ENCODE measurements at places on chromosomes 4 and X.

DNA sequence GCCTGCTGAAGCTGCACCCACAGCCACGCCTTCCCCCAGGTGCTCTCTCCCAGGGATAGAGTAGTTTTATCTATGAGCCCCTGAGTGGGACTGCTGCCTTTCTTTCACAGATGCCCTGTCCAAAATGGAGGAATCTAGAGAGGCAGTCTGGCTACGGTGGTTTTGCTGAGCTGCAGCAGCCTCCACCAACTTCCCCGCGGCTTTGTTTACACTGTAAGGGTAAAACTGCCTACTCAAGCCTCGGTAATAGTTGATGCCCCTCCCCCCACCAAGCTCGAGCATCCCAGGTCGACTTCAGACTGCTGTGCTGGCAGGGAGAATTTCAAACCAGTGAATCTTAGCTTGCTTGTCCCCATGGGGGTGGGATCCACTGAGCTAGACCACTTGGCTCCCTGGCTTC, 84.5 kb downstream of the PRKG2 start:
- DNase-seq: no peak

GRCh38 chr4:1711571-1712215, 426 bp downstream of the SLBP start:
- peak; percentile 54 for DNase-seq

DNA sequence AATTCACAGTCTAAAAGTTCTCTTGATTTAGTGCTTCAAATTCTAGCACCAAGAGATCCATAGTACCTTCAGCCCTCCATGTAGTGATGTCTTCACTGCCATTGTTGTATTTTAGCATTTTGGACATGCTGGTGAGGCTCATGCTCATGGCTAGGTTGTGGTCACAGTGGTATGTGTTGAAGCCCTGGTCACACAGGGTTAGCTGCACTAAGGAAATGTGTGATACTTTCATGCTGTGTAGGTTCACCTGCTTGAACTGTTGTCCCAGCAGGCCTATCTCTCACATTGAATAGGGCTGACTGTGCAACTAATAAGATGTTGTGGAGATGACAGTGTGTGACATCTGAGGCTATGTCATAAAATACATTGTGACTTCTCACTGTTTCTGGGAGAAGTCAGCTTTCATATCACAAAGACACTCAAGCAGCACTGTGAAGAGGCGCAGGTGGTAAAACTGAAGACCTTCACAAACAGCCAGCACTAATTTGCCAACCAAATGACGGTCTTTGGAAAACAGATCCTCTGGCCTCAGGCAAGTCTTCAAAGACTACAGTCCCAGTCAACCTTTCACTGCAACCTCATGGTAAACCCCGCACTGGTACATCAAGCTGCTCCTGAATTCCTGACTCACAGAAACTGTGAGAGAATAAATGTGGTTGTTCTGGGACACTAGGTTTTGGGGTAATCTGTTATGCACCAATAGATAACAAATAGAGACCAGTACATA, 17.4 kb upstream of the ADH4 start:
- DNase-seq: no peak

GRCh38 chr4:94758700-94759399, 1.1 kb downstream of the BMPR1B start:
- DNase-seq: no peak

DNA sequence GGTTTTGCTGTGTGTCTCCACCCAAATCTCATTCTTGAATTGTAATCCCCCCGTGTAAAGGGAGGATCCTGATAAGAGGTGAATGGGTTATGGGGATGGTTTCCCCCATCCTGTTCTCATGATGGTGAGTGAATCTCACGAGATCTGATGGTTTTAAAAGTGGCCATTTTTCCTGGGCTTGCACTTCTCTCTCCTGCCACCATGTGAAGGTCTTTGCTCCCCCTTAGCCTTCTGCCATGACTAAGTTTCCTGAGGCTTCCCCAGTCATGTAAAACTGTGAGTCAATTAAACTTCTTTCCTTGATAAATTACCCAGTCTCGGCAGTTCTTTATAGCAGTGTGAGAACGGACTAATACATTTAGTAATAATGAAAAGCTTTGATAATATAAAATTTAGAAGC, 46.9 kb downstream of the ANTXR2 start:
- DNase-seq: no peak

- peak; percentile 76 for DNase-seq
Measured at GRCh38 chrX:118603981-118604380, 108.4 kb downstream of the DOCK11 start.

DNA sequence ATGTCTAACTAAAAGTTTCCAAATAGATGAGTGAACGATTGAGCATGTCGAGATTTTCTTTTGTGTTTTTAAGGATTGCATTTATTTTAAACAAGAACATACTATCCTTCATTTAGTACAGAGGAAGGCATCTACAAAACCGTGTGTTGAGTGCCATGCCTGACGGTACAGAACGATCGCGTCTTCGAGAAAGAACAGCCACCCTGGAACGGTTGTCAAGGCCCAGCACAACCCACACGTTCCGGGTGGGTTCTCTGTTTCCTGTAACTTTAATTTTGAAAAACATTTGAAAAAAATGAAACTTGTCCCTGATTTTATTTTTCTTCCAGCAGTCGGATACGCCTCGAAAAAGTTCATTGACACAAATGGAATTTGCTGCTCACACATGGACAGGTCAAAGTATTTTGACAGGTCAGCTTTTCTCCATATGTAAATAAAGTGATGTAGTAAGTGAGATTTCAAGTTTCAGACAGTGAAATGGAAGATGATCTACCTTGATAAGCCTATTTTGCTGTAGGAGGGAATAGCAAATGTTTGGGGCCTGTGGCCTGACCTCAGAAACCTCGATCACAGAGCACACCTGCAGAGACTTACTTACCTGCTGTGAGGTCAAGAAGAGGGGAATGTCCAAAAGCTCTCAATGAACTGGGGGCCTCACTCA, 24.4 kb upstream of the CYP4V2 start:
- no peak for DNase-seq

GRCh38 chr4:141786946-141787345, 150.6 kb downstream of the IL15 start:
- no peak for DNase-seq

- no peak for DNase-seq
Measured at GRCh38 chrX:52553995-52554642, 37.3 kb upstream of the XAGE1B start.

DNA sequence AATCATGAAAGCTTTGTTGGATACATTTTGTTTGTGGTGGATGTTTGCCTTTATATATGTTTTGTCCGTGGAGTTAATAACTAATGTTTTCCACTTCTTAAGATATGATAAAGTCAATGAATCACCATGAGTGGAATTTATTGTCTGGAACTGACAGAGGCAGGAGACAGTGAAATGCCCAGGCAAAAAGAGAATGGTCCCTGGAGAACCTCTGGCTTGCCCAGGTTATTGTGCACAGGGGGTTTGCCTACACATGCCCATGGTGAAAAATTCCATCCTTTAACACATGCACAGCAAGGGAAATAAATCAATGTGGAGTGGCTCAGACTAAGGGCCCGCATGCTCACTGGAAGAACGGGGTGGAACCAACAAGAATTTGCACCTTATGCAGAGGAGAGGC, 964.3 kb upstream of the GRIA3 start:
- no peak for DNase-seq

DNA sequence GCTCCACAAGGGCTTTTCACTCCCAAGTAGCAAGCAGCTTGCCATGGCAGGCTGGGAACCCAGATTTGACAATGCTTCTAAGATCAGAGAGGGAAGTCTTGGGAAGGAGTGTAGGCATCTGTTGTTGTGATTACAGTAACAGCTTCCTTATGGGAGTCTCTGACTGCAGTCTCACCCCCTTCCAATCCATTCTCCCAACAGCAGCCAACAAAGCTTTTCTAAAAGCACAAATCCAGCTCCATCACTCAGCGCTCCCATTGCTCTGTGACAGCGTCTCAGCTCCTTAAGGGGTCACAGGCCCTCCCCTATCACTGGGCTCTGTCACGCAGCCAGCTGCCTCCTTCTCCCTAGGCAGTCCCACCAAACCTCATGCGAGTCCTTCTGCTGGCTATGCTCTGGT, 7.1 kb downstream of the IGFBP7 start:
- DNase-seq: no peak

DNA sequence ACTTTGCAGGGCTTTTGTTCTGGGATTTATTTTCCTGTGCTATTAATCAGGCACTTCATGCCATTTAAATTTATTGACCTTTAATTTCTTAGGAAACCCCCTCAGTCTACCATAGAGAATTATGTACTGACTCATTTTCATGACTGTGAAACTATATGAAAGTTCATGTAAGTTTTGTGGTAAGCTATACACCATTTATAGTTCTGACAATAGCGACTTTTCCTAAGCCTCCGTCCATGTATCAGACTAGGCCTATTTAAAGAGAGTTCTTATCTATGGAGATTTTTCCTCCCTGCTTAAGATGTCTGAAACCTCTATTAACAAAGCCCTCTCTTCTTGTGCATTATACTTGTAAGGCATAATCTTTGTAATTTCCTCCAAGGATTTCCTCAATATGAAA, 111.6 kb downstream of the AFF2 start:
- DNase-seq: no peak

All from cardiac muscle cell (in vitro differentiated cells and primary cell).